Activated CD4-positive, alpha-beta T cell treated with anti-CD3 and anti-CD28 coated beads for 4 hours (primary cell): ENCODE measurements at places on chromosomes 3 and 15.
A peak's percentile ranks its signal among the peaks of the same experiment; 100 is the strongest.

DNA sequence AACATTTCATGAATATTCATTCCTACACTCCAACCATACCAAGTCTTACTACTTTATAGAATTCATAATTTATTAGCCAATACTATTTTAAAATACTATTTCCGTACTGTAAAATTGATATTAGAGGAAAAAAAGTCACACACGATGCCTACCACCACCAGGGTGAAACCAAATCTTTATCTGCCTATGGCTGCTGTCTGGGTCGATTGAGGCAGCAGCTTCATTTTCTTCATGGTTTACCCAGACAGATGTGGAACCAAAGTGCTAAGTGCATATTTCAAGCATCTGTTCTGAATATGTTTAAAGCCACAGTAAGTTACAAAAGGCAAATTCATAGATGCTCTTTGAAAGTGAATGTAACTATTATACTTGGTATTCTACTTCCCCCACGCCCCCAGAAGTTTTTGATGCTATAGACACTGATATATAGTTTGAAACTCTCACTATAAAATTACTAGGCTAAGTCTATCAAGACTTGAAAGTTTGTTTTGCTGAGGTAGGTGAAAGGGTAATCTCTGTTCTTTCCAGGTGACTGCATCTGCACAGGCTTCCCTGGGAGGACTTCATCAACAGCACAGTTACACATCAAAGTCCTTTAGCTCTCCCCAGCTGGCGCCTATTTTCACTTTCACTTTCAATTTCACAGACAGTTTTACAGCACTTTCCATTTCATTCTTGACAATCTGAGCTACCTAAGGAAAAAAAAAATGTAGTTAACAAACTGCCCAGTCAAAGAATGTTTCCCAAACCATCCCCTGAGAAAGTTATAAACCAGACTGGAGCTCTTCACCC is 113.9 kb downstream of the POLQ start:
- DNase-seq = peak; percentile 51

DNA sequence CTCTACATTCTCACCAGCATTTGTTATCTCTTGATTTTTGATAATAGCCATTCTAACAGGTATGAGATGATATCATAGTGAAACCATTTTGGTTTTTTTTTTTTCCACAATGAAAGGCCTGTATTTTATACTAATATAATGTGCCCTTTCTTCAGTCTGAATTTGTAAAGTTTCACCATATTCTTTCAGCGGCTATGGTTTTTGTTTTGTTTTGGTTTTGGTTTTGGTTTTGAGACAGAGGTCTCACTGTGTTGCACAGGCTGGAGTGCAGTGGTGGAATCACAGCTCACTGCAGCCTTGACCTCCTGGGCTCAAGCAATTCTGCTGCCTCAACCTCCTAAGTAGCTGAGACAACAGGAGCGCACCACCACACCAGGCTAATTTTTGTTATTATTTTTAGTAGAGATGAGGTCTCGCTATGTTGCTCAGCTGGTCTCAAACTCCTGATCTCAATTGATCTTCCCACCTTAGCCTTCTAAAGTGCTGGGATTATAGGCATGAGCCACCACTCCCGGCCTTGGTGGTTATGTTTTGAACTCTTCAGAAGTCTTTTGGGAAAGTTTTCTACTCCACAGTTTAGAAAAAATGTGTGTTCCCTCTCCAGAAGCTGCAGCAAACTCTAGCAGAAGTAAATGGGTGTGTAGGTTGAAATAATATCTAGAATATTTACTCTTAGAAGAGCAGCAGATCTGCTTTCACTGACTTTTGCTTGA is 110.2 kb upstream of the UMPS start:
- DNase-seq = no peak

GRCh38 chr15:101366853-101367252 is 71.8 kb upstream of the SNRPA1 start:
- no peak for DNase-seq

DNA sequence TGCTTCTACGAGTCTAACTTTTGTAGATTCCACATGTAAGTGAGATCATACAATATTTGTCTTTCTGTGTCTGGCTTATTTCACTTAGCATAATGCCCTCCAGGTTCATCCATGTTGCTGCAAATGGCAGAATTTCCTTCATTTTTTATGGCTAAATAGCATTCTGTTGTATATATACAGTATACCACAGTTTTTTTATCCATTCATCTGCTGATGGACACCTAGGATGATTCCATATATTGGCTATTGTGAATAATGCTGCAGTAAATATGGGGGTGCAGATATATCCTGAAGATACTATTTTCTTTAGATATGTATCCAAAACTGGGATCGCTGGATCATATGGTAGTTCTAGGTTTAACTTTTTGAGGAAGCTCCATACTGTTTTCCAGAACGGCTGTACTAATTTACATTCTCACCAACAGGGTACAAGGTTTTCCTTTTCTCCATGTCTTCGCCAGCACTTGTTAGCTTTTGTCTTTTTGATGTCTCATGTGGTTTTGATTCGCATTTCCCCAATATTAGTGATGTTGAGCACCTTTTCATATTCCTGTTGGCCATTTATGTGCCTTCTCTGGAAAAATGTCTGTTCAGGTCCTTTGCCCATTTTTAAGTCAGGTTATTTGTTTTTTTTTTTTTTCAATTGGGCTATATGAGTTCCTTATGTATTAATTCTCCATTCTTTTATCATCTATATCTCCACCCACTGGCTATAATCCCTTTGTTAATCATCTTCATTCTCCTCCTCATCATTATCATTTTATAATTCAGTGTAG is 26.9 kb downstream of the CHCHD4 start:
- DNase-seq = no peak

DNA sequence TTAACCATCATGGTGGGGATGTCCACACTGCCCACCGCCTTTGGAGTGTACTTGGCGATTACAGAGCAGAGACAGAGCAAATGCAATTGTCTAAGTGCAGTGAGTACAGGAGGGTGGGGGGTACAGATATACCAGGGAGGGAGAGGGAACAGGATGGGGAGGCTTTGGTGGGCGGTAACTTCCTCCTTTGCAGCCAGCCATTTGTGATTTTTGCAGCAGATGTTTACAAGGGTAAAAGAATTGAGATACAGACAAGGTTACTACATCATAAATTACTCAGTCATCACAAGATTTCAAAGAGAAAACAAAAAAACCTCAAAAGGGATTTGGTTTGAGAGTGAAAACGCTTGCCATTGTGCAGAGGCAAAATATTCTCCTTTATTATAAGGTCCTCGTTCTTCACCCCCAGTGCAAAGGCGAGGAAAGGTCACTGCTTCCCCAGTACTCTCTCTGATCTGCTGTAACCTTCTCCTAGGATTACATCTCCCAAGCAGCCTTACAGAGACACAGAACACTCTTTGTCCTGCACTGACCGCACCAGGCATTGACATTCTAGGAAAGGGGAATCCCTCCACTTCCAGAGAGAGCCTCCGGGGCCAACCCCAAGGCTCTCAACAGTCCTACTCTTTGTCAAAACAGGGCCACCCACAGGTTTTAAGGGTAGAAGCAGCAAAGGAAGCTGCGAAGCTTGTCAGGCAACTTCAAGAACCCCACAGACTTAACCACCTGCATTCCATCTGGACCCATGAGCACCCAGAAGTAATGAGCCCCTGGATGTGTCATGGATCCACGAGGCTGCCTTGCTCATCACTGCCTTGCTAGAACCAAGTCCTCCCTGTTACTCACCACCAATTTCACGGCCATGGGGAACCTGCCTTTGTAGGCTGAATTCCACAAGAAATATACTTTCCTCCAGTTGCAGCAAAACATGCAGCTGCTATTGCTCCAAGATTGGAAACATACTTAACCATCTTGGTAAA is 117.3 kb downstream of the ADAMTS17 start:
- no peak for DNase-seq

DNA sequence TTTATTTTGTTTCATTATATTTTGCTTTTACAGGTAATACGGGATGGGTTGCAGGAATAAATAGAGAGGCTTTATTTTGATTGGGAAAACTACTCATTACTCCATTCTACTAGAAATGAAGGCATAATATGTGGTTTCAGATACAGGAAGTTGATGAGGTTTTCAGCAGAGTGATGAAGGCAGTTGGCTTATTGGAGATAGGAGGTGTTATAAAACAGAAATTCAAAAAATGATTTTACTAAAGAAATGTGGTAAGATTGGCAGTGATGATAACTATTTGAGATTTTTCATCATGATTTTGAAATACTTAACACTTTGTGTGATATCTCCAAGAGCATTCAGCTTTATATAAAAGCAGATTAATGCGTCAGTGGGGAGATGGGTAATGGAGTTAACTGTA is 1445.7 kb upstream of the CADM2 start:
- no peak for DNase-seq

GRCh38 chr15:73079565-73079964 is 27.3 kb downstream of the NEO1 start:
- no peak for DNase-seq

DNA sequence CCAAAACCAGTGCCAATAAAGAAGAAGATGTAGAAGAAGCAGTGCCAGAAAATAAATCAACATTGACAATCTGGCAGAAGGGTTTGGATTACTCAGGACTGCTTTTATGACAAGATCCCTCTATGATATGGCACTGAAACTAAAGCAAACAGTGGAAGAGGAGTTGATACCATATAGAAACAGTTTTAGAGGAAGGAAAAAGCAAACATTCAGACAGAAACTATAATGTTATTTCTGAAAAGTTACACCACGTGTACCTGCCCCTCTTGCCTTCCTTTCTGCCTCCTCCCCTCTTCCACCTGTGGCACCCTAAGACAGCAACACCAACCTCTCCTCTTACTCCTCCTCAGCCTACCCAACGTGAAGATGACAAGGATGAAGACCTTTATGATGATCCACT is 63.0 kb downstream of the SFMBT1 start:
- DNase-seq = no peak

DNA sequence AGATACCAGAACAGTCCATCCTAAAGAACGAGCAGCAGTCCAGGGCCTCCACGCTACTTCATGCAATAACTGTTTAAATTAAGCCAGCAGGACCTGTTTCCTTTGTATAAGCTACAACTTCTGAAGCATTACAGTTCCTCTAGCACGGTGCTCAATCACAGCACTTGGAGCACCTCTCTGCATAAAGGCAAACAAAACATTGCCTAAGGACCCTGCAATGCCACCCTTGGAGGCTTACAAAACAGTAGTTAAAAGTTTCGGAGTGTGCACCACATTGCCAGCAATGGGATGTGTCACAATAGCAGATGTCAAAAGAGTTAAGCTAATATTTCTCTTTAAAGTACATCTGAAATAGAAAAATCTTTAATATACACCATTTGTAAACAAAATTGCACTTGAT is 2.6 kb upstream of the VPS39 start:
- DNase-seq = no peak

DNA sequence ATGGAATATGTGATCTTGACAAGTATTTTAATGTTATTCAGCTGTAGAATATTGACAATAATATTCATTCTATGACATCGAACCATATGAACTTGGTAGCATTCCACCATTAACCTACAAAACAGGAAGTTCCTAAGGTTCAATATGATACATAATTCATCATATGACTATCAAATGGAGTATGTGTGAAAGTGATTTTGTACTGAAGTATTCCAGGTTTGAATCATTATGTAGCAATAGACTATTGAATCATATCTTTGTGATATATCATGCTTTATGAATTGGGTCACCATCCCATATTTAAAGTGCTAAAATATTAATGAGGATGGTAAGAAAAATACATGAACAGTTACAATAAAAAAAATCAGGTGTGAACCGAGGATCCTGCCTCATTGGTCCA is 95.1 kb downstream of the TP63 start:
- DNase-seq = no peak
